MV-4-11 (cell line): ENCODE measurements at places on chromosomes 2 and 18.

DNA sequence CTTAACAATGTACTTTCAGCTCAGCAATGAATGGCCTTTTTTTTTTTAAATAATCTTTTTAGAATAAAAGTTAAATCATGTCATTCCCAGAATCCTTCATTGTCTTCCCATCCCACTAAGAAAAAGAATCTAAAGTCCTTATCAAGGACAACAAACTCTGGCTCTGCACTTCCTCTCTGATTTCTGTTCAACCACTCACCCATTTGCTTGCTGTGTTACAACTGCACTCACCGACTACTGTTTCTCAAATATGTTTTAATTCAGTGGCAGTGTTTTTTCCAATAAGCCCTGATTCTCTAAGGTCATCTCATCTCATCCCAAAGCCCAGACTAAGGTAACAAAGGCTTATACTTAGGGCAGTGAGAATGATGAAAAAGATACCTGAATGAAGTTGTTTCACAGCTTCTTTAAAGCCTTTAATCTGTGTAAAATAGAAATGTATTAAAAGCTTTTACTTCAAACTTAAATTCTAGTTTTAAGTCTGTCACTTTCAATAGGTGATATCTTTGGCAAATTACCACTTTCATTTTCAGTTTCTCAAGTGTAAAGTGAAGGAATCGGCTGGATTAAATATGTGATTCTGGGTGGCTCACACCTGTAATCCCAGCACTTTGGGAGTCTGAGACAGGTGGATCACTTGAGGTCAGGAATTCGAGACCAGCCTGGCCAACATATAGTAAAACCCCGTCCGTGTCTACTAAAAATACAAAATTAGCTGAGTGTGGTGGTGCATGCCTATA lies 87.6 kb downstream of the RBBP8 start:
- no peak for DNase-seq

GRCh38 chr18:50192995-50193795 lies 1.8 kb downstream of the MYO5B start:
- DNase-seq = no peak

- DNase-seq = no peak
Observed at GRCh38 chr18:37449618-37450017, 116.0 kb downstream of the CELF4 start.

DNA sequence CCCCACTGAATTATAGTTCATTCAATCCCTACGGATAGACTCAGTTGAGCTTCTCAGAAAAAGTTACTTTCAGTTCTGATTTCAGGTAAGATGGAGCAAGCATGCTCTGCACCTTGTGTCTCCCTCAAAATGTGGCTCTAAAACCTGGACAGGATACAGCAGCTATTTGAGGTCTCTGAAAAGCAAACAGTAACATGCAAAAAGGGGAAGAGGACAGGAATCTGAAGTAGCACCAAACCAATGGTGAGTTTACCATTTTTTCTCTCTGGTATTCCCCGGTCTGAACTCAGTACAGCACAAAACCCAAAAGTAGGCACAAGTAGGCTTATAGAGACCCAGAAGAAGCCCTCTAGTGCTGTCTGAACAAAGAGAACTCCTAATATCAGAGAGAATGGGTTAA lies 34.1 kb downstream of the LANCL1 start:
- DNase-seq = peak; percentile 0

DNA sequence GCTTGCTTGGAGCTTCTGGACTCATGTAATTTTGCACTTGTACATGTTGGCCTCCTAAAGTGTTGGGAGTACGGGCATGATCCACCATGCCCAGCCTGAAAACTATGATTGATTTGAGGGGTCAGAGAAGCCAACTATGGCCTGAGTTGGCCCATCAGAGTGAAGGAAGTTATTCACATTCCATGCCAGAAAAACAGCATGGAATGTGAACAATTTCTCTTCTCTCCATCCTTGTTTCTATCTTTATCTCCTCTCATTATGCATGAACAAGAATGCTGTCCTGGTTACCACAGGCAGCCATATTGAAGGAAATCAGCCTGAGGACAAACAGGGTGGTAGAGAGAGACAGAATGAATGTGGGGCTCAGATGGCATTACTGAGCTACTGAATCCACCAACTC lies 3.5 kb upstream of the CD226 start:
- DNase-seq = no peak

DNA sequence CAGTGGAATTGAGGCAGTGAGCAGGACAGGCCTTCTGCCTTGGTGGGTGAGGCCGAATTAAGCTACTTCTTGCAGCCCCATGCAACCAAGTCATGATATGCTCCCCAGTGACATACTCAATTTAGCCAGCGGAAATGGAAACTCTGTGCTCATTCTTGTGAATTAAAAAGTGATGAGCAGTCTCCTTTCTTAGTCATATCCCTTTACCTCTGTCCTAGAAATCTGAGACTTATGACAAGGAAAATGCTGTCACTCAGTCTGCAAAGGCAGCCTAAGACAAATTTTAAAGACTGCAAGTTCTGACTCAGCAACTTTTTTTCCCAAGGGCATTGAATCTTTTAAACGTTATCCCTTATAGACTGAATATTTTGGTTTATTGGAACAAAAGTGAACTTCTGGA lies 218.2 kb downstream of the SH3BP4 start:
- no peak for DNase-seq

DNA sequence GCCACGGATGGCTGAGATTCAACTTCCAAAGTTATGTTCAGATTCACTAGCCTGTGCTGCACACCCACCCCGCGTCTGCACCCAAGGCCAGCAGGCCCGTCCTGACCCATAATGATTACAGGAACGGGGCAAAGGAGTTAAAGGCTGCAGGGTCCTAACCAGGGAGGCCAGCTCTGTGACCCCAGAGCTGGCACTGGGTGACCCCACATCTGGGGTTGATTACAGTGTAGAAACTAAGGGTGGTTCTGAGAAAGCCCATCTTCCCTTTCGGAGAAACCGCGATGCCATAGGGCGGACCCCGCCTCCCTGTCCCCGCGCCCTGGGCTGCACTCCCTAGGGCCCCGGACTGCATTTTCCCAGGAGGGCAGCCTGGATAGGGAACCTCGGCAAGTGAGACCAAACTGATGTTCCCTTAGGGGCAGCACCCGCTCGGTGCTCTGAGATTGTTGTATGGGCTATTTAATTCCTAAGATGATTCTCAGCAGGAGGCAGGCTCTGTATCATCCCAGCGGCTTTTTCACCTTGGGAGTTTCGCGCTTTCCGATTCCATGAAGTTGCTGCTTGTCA lies 2.2 kb upstream of the GPR148 start:
- no peak for DNase-seq

GRCh38 chr2:12710301-12710700 lies 6.4 kb upstream of the TRIB2 start:
- no peak for DNase-seq

- DNase-seq = no peak
Observed at GRCh38 chr18:68739462-68739861, 24.6 kb upstream of the TMX3 start.
